ENCODE measurements at places on chromosomes 5 and 9. TPM values are rescaled to one million over a fixed set of nuclear protein-coding genes. Genes with fewer than 3 reads are reported as not detected.

DNA sequence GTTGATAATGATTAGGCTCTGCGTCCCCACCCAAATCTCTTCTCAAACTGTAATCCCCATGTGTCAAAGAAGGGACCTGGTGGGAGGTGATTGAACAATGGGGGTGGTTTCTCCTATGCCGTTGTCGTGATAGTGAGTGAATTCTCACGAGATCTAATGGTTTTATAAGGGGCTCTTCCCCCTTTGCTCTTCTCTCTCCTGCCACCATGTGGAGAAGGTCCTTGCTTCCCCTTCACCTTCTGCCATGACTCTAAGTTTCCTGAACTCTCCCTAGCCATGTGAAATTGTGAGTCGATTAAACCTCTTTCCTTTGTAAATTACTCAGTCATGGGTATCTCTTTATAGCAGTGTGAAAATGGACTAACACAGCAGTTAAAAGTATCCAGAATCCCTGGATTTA, 715.2 kb upstream of the DMAC1 start:
- H3K27ac ChIP-seq = no peak overlapping the region
- no peaks in the 10 kb centered on the region for H3K4me1 ChIP-seq
- no peaks in the 10 kb centered on the region for H3K36me3 ChIP-seq
- H3K27me3 ChIP-seq = no peaks in the 10 kb centered on the region
- no peak for DNase-seq

- H3K4me3 ChIP-seq = no peak overlapping the region
- H3K4me1 ChIP-seq = no peaks in the 10 kb centered on the region
- DNase-seq = no peak
- no peaks in the 10 kb centered on the region for H3K27me3 ChIP-seq
- no peaks in the 10 kb centered on the region for H3K36me3 ChIP-seq
Measured at GRCh38 chr9:95021166-95021886, 294.8 kb downstream of the AOPEP start.

GRCh38 chr5:130501151-130501865, 597.0 kb downstream of the CHSY3 start:
- no peaks in the 10 kb centered on the region for H3K4me1 ChIP-seq
- no peaks in the 10 kb centered on the region for H3K36me3 ChIP-seq
- no peaks in the 10 kb centered on the region for H3K27me3 ChIP-seq

GRCh38 chr9:30670805-30671562, 1713.5 kb upstream of the ACO1 start:
- no peak overlapping the region for H3K4me3 ChIP-seq
- H3K36me3 ChIP-seq = no peaks in the 10 kb centered on the region
- no peak for DNase-seq
- no peaks in the 10 kb centered on the region for H3K4me1 ChIP-seq
- H3K27ac ChIP-seq = no peak overlapping the region
- no peaks in the 10 kb centered on the region for H3K27me3 ChIP-seq

DNA sequence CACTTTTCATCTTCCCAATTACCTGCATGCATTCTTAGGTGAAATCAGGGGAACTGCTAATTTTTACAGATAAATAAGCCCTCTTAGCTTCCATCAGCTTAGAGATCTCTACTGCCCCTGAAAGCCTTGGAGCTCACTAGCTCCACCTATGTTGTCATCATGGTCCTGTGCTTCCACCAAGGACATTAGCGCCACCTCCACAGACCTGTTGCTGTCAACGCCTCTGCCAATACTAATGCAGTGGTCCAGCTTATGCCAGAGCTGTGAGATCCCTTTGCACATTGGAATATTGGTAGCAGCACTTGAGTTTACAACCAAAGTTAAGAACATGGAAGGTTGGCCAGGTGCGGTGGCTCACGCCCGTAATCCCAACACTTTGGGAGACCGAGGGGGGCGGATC, 7.7 kb upstream of the SHISAL2B start:
- no peak overlapping the region for H3K27ac ChIP-seq
- no peak for DNase-seq

- no peaks in the 10 kb centered on the region for H3K36me3 ChIP-seq
- H3K27ac ChIP-seq = no peak overlapping the region
- no peak for DNase-seq
- H3K27me3 ChIP-seq = peaks cover 4% of the 10 kb centered on the region
- H3K4me1 ChIP-seq = peaks cover 24% of the 10 kb centered on the region
- no peak overlapping the region for H3K4me3 ChIP-seq
Measured at GRCh38 chr5:1002271-1002546, 6.4 kb upstream of the NKD2 start.

- H3K4me3 ChIP-seq = no peak overlapping the region
- no peaks in the 10 kb centered on the region for H3K36me3 ChIP-seq
- no peaks in the 10 kb centered on the region for H3K4me1 ChIP-seq
- no peaks in the 10 kb centered on the region for H3K27me3 ChIP-seq
- no peak for DNase-seq
Measured at GRCh38 chr5:1728846-1729245, 70.8 kb downstream of the MRPL36 start.

DNA sequence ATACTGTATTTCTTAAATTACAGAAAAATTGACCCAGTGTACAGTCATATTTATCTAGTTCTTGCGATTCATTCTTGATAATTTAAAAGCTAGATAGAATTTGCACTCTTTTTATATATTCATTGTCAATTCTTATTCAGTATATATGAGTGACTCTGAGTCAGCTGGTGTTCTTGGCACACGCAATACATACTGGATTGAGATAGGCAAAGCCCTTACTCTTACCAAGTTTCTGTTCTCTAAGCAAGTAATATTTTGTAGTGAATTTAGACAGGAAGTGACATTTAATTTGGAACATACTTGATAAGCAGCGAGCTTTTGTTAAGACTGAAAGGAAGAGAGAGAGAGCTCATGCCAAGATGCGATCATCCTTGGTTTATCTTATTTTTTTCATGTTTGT, 57.7 kb downstream of the GPBP1 start:
- no peak overlapping the region for H3K27ac ChIP-seq
- no peaks in the 10 kb centered on the region for H3K27me3 ChIP-seq
- DNase-seq = no peak
- no peak overlapping the region for H3K4me3 ChIP-seq
- peaks cover 25% of the 10 kb centered on the region for H3K36me3 ChIP-seq

DNA sequence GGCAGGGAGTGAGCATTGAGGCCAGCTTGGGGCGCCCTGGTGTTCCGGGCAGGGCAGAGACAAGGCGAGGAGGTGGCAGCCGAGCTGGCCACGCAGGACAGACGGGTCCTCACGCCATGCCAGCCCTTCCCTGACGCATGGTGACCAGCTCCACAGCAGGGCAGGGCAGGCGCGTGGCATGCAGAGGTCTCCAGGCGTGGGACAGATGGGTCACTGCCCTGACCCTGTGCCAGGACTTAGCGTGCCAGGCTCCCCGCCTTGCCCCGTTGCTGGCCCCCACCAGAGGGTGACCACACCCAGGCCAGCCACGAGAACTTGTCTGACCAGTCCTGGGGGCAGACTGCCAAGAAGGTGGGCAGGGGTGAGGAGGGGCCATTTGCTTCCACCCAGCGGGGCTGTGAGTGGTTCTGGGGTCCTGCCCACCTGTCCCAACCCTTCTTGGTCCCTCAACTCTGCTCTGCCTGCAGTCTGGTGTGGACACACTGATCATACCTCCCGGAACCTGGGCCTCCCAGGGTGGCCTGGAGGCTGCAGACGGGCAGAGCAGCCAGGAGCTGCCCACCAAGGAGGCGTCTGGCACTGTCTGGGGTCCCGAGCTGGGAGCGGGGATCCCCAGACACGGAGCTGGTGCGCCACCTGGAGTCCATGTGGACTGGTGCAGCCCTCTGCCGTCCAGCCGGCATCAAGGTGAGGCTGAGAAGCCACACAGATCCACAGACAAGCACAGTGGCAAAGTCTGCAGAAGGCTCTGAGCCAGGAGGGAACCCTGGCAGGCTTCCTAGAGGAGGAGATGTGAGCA, at the start of gene RNF224:
TSS of gene RNF224 (plus strand) at position 449 of the 799 bp plus-strand sequence. CDS start 834 bp downstream, outside the sequence.
- H3K27me3 ChIP-seq = no peaks in the 10 kb centered on the region
- H3K4me3 ChIP-seq = no peak within 1 kb of the TSS
- H3K4me1 ChIP-seq = peaks cover 18% of the 10 kb centered on the region
- DNase-seq = peak; percentile 73
- H3K36me3 ChIP-seq = no peaks in the 10 kb centered on the region

GRCh38 chr5:139877129-139877597, 81.6 kb downstream of the PSD2 start:
- DNase-seq = no peak
- H3K4me3 ChIP-seq = no peak overlapping the region
- no peak overlapping the region for H3K27ac ChIP-seq
- no peaks in the 10 kb centered on the region for H3K36me3 ChIP-seq

DNA sequence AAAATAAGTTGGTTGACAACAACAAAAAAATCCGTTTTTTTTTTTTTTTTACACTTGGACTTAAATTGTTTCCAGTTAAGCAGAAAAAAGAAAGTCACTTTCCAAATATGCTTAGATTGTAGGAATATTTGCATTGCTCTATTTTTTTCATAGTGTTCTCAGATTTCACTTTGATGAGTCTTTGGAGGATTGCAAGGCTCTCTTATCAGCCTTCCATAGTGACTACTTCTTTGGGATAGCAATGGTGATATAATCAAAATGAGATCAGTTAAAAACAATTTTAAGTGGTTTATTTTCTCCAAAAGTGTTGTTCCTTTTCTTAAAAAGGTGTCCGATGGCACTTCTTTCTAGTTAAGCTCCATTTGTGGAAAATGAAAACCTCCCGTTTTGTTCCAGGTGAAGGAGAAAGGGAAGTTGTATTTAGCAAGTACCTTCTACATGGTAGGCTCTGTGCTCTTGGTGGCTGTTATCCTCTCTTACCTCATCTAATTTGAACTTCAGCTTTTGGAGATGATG, 3.9 kb downstream of the RASGRF2 start:
- H3K36me3 ChIP-seq = no peaks in the 10 kb centered on the region
- peaks cover 35% of the 10 kb centered on the region for H3K4me1 ChIP-seq
- DNase-seq = no peak
- H3K27me3 ChIP-seq = no peaks in the 10 kb centered on the region
- no peak overlapping the region for H3K27ac ChIP-seq

- no peak overlapping the region for H3K4me3 ChIP-seq
- peaks cover 20% of the 10 kb centered on the region for H3K4me1 ChIP-seq
Measured at GRCh38 chr5:107486489-107486888, 184.2 kb downstream of the EFNA5 start.

DNA sequence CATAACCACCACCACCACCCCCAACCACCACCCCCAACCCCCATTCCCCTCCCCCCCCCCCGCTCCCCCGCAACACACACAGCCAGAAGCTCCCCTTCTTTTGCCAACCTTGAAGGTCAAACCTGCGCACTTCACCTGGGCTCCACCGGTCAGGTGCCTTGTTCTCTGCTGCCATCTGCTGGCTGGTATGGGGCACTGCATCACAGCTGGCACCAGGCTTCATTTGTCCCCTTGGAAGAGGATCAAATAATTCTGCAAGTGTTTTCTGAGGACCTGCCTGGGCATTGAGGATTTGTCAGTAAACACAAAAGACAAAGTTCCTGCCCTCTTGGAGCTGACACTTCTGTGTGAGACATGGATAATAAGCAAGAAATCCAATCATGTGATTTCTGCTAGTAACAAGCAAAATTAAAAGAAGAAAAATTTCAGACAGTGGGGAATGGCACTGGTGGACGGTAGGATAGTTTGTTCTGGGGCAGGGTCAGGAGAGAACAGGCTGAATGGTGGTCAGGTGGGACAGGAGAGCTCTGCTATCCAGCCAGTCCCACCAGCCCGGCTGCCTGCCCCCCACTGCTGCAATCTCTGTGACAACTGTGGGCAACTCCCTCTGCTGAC, 55.6 kb upstream of the LMX1B start:
- H3K27me3 ChIP-seq = peaks cover 6% of the 10 kb centered on the region
- H3K27ac ChIP-seq = no peak overlapping the region
- H3K4me3 ChIP-seq = no peak overlapping the region
- peak; percentile 51 for DNase-seq
- no peaks in the 10 kb centered on the region for H3K36me3 ChIP-seq
- no peaks in the 10 kb centered on the region for H3K4me1 ChIP-seq

GRCh38 chr5:172569861-172570558, 71.1 kb upstream of the NEURL1B start:
- no peak for DNase-seq
- H3K36me3 ChIP-seq = no peaks in the 10 kb centered on the region
- H3K27ac ChIP-seq = no peak overlapping the region
- no peaks in the 10 kb centered on the region for H3K27me3 ChIP-seq
- no peak overlapping the region for H3K4me3 ChIP-seq
- H3K4me1 ChIP-seq = no peaks in the 10 kb centered on the region

GRCh38 chr9:98767915-98768314, 28.4 kb downstream of the ANKS6 start:
- no peak overlapping the region for H3K27ac ChIP-seq
- no peaks in the 10 kb centered on the region for H3K27me3 ChIP-seq
- no peak for DNase-seq
- H3K4me3 ChIP-seq = no peak overlapping the region
- H3K4me1 ChIP-seq = no peaks in the 10 kb centered on the region
- no peaks in the 10 kb centered on the region for H3K36me3 ChIP-seq

GRCh38 chr9:97856857-97857605, 4.0 kb downstream of the FOXE1 start:
- H3K36me3 ChIP-seq = no peaks in the 10 kb centered on the region
- H3K27ac ChIP-seq = no peak overlapping the region
- H3K4me1 ChIP-seq = peaks cover 33% of the 10 kb centered on the region
- H3K4me3 ChIP-seq = no peak overlapping the region
- DNase-seq = no peak

GRCh38 chr5:86679529-86679928, 61.8 kb downstream of the COX7C start:
- no peaks in the 10 kb centered on the region for H3K4me1 ChIP-seq
- no peak overlapping the region for H3K27ac ChIP-seq
- H3K4me3 ChIP-seq = no peak overlapping the region
- H3K27me3 ChIP-seq = no peaks in the 10 kb centered on the region

DNA sequence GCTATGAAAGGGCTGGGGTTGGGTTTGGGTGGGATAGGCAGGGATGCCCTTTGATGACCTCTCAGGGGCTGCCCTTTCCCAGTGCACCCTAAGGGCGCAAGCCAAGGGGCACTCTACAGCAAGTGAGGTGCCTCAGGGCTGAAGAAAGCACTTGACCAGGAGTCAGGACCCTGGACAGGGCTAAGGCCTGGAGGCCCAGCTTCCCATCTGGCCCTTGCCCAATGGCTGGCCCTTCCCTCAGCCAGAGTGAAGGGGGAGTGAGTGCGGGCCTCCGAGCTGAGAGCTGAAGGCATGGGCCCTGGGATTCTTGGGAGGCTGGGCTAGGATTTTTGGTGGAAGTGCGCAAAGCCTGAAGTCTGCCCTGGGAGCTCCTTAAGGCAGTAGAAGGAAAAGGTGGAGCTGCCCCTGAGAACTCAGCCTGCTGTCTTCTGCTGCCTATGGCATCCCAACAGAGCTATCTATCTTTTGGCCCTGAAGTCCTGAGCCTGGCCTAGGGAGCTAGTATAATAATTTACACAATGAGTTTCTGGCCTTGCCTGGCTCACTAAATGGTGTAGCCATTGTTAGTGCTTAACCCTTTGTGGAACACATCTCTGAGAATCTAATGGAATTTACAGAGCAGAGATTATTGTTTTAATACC, 16.4 kb downstream of the JADE2 start:
- no peak overlapping the region for H3K4me3 ChIP-seq
- no peak for DNase-seq
- H3K27ac ChIP-seq = no peak overlapping the region
- H3K36me3 ChIP-seq = peaks cover 51% of the 10 kb centered on the region

FGF18 gene
- total RNA-seq = 0.17 TPM

OR1Q1 gene
- total RNA-seq = not detected

SURF2 gene
- 19.5 TPM for total RNA-seq

SPATA31E1 gene
- total RNA-seq = not detected

IFNK gene
- not detected for total RNA-seq

SMIM33 gene
- total RNA-seq = 1.2 TPM

MCTP1 gene
- not detected for total RNA-seq

LRRTM2 gene
- not detected for total RNA-seq

SHISAL2B gene
- not detected for total RNA-seq

FOXD4 gene
- 0.35 TPM for total RNA-seq

All from CD4-positive, alpha-beta memory T cell (primary cell).